Astrocyte of the hippocampus (primary cell): ENCODE measurements at places on chromosomes 13 and 19.

- no peak for DNase-seq
Measured at GRCh38 chr19:43589678-43590077, 6.3 kb downstream of the IRGQ start.

DNA sequence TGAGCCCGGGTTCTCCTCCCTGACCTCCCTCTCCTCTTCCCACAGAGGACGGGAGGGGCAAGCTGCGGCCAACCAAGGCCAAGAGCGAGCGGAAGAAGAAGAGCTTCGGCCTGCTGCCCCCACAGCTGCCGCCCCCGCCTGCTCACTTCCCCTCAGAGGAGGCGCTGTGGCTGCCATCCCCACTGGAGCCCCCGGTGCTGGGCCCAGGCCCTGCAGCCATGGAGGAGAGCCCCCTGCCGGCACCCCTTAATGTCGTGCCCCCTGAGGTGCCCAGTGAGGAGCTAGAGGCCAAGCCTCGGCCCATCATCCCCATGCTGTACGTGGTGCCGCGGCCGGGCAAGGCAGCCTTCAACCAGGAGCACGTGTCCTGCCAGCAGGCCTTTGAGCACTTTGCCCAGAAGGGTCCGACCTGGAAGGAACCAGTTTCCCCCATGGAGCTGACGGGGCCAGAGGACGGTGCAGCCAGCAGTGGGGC is 162.2 kb downstream of the KDM4B start:
- DNase-seq = no peak

GRCh38 chr13:36344173-36344572 is 2.0 kb downstream of the SPART start:
- peak; percentile 53 for DNase-seq

DNA sequence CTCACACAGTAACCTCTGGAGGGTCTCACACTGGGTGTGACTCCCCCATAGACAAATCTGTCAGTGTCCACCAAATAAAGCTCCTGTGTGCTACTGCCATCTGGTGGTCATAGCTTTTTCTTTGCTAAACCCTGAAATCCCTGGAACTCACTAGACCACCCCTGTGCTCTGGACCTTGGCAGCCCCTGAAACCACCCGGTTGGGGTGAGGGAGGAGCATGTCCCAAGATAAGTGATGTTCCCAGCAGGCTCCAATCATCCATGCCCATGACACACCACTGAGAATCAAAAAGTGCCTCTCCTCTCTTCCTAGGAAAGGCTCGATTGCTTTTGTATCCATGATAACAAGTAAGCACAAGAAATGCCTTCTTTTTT is 6.5 kb upstream of the HSD17B14 start:
- DNase-seq = peak; percentile 69

GRCh38 chr19:11479090-11479897 is 1.6 kb downstream of the ELAVL3 start:
- DNase-seq = peak; percentile 48

DNA sequence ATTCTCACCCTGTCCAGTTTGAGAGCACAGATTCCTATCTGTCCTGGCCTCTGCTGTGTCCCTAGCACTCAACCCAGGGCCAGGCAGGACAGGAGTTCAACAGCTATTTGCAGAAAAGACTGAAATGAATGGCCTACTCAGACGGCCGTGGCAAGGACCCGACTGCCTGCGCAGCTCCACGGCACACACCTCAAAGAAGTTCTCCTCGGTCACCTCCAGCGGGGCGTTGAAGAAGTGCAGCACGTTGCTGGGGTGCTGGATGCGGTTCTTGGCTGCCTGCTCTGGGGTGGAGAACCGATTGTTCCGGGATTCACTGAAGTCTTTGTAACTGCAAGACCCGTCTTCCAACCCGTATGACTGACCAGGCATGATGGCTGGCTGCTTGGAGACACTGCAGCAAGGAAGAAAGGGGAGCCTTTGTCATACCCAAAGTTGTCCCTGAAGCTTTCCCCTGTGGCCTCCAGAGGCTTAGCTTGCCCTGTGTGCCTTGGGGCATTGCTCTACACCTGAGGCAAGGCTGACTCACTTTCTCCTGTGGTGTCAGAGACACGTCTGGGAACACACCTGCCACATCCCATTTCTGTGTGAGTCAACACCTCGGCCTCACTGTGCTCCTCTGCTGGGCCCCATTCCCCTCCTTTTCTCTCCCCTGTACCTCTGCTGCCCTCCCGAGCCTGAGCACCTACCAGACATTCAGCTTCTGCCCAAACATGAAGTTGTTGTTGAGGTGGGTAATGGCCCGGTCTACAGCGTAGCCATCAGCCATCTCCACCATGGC is 6.8 kb upstream of the ECH1 start:
- no peak for DNase-seq

- peak; percentile 48 for DNase-seq
Measured at GRCh38 chr13:59776924-59777690, 386.6 kb downstream of the DIAPH3 start.

DNA sequence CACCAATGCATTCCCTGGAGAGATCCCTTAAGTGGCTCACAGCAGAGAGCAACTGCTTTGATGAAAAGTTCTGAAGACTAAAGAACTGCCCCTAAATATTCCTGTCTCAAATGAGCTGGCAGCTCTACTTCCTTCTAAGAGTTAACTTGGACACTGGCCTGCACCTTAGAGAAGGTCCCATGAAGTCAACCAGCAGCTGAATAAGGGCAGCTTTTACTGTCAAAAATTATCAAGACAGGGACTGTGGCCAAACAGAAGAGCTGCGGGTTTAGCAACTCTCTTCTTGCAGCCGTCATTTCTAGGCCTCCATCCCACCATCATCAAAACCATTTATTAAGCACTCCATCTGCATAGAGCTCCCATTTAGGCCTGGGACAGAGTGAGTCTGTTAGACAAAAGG is 491.1 kb upstream of the TSHZ3 start:
- DNase-seq = no peak

GRCh38 chr13:108851660-108852059 is 222.2 kb downstream of the MYO16 start:
- DNase-seq = no peak

DNA sequence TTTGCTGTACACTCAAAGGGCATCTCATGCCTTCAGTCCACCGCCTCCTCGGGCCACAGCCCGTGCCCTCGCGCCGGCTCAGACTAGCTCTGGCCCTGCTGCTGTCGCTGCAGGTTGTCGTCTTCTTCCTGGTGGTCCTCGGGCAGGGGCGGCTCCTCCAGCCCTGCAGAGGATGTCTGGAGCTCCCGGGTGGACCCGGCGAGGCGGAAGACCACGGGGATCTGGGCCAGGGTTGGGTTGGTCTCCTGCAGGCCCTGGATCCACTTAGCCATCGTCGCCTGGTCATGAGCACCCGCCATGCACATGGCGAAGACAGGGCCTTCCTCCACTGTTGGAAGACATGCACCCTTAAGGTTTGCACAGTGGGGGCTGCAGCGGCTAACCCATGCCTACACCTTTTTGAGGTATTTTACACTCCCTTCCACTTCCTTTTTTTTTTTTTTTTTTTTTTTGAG is 489 bp upstream of the ZNF653 start:
- no peak for DNase-seq

- no peak for DNase-seq
Measured at GRCh38 chr19:15536350-15536749, 28.0 kb downstream of the CYP4F22 start.

- DNase-seq = peak; percentile 69
Measured at GRCh38 chr13:97953376-97953970, at the start of gene IPO5. TSS of gene IPO5 (plus strand) at chr13:97953675. CDS start at chr13:97976697, 23,022 bp downstream.

GRCh38 chr13:73450583-73450982 is 391.8 kb downstream of the KLF5 start:
- peak; percentile 46 for DNase-seq

- no peak for DNase-seq
Measured at GRCh38 chr13:112521073-112521685, 66.8 kb downstream of the TUBGCP3 start.

- DNase-seq = no peak
Measured at GRCh38 chr13:66974174-66974573, 256.0 kb downstream of the PCDH9 start.
